ENCODE measurements at places on chromosomes 6 and 20. TPM values are rescaled to one million over a fixed set of nuclear protein-coding genes. Genes with fewer than 3 reads are reported as not detected.

DNA sequence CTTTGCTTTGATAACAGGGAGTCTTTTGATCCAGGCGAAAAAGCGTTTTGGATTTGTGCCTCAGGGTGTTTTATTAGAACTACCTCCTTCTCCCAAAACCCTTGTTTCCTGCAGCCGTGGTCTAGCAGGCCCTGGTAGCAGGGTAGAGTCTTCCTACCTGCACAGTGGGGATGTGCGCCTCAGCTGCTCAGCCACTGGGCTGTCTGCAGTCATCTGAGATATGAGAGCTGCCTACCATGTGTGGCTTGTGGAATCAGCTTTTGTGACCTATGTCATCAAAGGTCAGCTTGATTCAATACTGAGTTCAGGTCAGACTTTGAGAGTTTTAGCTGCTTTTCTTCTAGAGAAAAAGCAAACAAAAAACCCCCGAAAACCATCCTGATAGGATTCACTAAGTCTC lies 279.5 kb downstream of the CLIC5 start:
- no peak for DNase-seq

DNA sequence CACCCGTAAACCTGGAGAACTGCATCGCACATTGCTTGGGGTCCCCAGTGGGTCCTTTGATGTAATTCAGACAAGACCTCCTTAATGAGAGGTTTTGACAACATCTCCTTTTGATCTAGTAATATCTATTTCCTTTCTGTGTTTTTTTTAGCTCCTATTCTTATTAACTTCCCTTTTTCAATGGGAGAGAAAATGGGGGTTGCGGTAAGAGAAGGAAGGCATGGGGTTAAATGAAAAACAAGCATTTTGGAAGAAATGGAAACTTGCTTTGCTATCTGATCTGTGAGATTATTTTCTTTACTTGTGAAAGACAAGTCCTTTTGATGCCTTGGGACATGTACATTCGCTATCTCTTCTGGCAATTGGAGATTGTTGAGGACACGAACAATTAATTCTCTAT lies 418.6 kb upstream of the MAN1A1 start:
- no peak for DNase-seq

DNA sequence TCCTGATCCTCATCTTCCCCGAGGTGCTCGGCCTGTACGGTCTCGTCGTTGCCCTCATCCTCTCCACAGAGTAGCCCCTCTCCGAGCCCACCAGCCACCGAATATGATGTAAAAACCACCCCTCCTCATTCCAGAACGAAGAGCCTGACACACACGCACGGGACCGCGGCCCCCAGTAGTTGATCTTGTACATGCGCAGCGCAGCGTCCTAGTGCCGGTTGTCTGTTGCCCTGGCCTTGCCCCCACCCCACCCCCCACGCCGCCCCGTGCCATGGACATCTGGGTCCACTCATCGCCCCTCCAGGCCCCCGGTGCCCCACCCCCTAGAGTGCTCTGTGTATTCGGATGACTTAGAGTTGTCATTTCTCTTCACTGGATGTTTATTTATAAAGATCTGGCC lies 5.2 kb upstream of the PRPH2 start:
- DNase-seq = no peak

DNA sequence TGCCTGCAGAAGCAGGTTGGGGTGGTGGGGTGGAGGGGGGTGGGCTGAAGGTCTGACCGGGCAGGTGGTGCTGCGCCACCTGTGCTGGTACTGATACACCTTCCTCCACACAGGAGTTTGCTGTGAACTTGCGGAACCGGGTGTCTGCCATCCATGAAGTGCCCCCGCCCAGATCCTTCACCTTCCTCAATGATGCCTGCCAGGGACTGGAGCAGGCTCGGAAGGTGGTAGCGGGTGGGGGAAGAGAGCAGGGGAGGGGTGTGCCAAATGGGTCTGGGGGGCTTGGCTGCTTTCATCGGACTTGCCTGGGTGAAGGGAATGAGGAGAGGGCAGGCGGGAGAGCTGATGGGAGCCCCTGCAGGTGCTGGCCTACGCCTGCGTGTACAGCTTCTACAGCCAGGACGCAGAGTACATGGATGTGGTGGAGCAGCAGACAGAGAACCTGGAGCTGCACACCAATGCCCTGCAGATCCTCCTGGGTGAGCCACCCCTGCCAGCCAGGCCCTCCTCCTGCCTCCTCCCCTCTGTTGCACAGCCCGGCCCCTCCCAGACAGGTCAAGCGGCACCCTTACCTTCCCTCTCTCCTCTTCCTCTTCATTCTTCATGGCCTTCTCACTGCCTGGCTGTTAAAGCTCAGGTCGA lies 6.7 kb downstream of the DNPH1 start:
- no peak for DNase-seq

DNA sequence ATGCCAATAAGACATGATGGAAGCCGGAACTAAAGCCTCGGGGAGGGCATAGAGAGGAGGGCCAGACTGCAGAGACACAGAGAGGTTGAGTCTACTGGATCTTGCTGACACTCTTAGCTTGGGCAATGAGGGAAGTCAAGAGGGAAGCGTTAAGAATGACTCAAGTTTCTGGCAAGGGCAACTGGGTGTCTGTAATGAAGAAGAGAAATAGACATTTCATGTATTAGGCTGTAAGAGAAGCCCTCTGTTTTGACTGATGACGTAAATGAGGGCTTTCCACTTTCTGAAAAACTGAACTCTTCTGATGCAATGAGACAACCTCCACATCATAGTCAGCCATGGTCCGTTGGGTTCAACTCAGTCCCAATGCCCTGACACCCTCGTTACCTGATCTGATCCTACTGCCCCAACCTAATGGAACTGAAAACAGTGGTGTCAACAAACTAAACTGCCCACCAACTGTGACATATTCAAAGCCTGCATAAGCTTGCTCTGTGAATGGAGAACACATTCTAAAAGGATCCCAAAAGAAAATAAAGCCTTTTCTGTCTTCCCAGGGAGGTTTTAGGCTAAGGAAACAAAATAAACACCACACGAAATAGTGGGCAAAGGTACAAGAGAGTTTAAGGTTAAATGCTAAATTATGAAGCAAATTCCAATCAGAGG lies 45.8 kb upstream of the PNRC1 start:
- DNase-seq = no peak

- DNase-seq = no peak
Observed at GRCh38 chr6:134994431-134994830, 44.5 kb upstream of the ALDH8A1 start.

DNA sequence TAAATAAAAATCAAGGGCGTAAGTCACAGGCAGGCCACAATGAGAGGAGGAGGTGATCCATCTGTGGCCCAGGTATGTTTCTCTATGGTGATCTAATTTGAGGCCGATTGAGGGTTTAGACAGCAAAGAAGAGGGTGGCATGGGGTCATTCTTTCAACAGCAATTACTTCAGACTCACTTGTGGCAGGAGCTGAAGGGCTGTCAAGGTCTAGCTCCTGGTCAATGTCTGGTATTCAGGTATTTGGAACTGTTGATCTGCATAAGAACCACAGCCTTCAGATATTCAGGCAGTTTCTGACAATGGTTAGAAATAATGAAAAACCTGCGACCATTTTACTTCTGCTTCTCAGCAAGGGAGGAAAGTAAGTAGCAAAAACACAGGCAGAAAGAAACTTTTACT lies 259.6 kb downstream of the FOXC1 start:
- DNase-seq = no peak

DNA sequence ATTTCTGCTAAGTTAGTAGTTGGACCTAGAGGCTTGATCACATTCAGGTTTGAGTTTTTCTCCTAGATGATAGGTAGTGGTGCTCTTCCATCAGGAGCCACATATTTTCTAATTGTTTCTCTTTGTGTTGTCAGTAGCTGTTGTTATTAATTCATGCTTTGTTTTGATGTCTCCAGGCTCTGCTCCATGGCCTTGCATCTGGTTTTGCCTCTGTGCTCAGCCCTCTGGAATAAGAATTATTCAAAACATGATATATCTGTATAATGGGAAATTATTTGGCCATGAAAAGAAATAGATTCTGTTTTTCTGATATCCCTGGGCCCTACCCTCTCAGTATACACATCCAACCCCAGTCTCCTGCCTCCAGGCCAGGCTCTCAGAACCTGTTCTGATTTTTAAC lies 184.8 kb downstream of the CDC5L start:
- DNase-seq = no peak

DNA sequence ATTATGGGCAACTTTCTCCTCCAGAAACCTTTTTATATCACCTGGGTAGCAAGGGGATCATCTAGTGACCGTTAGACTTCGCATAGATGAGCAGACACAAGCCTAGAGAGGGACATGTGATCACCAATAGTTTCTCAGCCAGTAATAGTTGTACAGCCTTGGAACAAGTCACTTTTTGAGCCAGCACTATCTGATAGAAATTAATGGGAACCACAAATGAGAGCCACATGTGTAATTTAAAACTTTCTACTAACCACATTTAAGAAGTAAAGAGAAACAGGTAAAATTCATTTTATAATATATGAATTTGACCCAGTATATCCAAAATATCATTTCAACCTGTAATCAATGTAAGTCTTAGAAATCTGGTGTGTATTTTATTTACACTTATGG lies 592 bp upstream of the CTNNBL1 start:
- DNase-seq = no peak

DNA sequence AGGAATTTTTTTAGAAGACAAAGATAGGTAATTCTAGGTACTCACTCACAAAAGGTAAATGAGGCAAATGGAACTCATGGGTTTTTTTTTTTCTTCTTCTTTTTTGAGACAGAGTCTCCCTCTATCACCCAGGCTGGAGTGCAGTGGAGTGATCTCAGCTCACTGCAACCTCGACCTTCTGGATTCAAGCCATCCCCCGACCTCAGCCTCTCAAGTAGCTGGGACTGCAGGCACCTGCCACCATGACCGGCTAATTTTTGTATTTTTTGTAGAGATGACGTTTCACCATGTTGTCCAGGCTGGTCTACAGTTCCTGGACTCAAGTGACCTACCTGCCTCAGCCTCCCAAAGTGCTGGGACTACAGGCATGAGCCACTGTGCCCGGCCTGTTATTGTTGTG lies 126.1 kb downstream of the LRRC1 start:
- DNase-seq = no peak

DNA sequence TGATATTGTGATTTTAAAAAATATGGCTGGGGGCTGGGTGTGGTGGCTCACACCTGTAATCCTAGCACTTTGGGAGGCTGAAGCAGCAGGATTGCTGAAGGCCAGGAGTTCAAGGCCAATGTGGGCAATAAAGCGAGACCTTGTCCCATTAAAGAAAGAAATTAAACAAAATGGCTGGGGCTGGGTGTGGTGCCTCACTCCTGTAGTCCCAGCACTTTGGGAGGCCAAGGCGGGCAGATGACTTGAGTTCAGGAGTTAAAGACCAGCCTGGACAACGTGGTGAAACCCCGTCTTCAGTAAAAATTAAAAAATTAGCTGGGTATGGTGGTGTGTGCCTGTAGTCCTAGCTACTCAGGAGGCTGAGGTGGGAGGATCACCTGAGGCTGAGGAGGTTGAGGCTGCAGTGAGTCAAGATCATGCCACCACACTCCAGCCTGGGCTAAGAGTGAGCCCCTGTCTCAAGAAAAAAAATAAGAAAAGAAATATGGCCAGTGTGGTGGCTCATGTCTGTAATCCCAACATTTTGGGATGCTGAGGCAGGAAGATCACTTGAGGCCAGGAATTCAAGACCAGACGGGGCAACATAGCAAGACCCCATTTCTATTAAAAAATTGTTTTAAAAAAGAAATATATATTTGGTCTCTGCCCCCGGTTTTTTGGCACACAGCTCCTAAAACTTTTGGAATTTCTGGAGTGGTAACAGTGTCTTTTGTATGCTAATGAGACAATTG lies 39.8 kb downstream of the SLC17A5 start:
- no peak for DNase-seq

- no peak for DNase-seq
Observed at GRCh38 chr6:15504040-15504495, 158.8 kb downstream of the DTNBP1 start.

- DNase-seq = peak; percentile 69
Observed at GRCh38 chr20:17875981-17876385, 92.6 kb downstream of the SNX5 start.

DNA sequence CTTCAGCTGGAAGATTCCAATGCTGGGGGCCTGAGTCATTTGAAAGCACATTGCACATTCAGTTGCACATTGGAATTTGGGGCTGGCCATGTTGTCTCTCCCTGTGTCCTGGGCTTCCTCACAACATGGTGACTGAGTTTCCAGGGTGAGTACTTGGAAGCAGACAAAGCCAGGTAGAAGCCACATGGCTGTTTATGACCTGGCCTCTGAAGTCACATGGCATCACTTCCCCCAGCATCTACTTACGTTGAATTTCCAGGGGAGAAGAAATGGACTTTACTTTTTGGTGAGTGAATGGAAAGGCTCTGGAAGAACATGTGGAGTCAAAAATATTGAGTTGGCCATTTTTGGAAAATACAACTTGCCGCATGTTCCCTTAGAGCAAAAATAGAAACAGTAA lies 155.5 kb downstream of the LINC00237 start:
- DNase-seq = no peak

DNA sequence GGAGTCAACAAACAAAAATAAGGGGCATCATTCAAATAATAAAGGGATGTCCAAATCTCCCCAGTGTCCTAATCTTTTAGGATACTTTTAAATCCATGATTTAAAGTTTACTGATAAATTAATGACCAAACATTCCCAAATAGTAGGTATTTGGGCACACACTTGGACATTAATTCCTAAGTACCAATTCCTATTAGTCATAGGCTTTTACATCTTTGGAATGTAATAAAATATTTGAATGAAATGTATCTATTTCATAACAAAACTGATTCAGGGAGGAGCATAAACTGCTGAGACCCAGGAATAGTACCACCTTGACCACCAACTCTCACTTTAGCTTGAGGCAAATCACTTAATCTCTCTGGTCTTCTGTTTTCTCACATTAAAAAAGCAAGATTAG lies 44.3 kb downstream of the VGLL2 start:
- no peak for DNase-seq

GRCh38 chr20:47336129-47336754 lies 20.3 kb downstream of the ZMYND8 start:
- DNase-seq = no peak

- DNase-seq = no peak
Observed at GRCh38 chr6:31576897-31577578, 1.7 kb downstream of the TNF start.

IP6K3 gene
- polyA plus RNA-seq = 4.0 TPM

BTN2A1 gene
- 15.6 TPM for polyA plus RNA-seq

STAU1 gene
- polyA plus RNA-seq = 53.3 TPM

TP53TG5 gene
- polyA plus RNA-seq = not detected

HSPA1A gene
- polyA plus RNA-seq = 209 TPM

WASF1 gene
- 6.5 TPM for polyA plus RNA-seq

RBBP8NL gene
- 1.5 TPM for polyA plus RNA-seq

ADGRF5 gene
- polyA plus RNA-seq = 44.1 TPM

RBM24 gene
- polyA plus RNA-seq = 0.47 TPM

SLC22A3 gene
- polyA plus RNA-seq = 7.4 TPM

CNKSR3 gene
- 13.8 TPM for polyA plus RNA-seq

SHLD1 gene
- 7.2 TPM for polyA plus RNA-seq

Data from kidney (tissue), 22 donors.